ENCODE measurements at places on chromosomes 7 and 10.

DNA sequence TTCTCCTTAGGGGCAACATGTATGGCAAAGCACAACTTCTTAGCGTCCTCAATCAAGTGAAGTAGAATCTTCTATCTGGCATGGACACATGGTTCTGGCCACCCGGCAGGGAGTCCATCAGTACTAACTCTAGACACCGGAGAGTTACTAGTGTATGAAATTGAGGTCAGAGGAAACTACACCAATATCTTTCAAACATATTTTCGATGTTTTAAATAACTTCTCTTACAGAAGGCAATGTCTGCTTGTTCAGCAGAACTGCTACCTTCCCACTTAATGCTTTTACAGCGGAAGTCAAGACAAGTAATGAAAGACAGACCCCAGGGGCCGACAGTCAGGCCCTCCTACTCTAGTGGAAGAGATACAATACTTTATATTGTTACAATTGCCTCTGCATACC is 89.9 kb downstream of the RNF216 start:
- DNase-seq = no peak

DNA sequence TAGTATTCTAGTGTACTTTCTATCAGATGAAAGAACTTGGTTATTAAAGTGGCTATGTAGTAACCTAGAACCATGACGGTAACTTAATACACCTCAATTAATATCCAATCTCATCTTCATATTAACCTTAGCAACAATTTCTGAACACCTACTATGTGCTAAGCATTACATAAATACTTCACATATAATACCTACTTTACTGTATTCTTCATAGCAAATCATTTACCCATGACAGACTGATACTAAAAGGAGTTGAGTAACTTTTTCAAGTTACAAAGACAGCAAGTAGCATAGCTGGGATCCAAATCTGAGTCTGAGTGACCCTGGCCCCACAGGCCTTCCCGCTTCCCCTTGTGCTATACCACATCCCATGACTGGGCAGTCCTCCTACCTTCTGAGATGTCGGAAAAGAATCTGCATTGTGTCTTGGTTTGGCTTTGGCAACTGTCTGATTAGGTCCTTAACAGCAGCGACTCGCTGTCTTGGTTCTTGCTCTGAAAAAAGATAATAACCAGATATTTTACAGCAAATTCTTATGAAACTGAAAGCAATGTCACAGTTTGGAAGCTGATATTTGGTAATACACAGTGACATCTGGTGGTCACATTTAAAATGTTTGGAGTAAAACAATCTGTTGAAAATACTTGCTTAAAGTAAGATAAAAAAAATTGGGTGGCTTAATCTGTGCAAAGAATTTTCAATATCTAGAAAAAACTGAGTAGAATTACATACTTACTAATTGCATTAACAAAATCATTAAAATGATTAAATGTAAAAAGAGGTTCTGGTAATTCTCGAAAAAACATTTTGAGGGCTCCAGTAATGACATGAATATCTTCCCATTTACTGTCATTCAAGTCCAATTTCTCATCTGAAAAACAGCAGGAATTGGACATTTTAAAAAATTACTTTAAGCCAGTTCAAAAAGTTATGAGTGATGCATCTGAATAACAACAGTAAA is 120.1 kb downstream of the ARHGAP12 start:
- no peak for DNase-seq

- no peak for DNase-seq
Observed at GRCh38 chr7:103073989-103074518, 542 bp downstream of the FBXL13 start.

DNA sequence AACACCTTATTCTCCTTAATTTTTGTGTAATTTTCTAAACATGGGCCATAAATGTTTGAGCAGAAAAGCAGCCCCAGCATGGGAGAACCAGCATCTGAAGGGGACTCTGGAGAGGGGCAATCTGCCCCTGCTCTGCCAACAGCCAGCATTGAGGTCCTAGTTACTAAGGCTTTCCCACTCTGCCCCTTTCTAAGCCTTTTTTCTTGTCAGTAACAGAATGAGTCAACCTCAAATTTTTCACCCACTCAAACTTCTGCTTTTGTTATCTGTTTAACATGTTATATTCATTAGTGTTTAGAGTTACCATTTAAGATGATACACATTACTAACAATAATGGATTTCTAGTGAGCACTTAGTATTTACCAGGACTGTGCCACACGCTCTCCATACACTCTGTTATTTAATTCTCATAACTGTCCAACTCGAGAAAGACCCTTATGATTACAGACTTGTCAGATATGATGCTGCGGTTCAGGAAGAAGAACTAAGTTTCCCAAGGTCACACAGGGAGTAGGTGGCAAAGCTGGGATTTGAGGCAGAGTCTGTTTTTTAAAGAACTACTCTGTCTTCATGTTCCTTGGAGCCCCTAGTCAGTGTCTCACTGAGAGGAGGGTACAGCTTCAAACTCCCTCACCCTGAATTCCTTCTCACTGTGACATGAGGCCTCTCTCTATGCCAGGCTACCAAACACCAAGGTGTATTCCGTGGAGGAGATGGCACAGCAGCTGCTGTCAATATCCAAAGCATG is 19.9 kb upstream of the GPAM start:
- DNase-seq = no peak

DNA sequence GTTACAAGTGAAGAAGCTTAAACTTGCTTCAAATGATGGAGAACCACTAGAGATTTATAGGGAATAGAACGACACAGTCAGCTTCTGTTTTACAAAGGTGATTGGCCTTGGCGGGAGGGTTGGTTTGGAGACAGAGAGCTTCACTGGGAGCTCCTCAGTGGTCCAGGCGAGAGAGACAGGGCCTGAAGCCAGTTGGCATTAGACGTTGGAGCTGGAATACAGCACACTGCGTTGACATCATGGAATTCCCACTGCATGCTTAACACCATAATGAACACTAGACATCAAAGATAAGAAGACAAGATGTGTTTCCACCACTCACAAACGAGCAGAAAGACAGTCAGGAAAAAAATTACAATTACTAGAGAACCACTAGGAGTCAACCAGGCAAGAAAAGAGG is 67.8 kb downstream of the TBXAS1 start:
- DNase-seq = no peak

DNA sequence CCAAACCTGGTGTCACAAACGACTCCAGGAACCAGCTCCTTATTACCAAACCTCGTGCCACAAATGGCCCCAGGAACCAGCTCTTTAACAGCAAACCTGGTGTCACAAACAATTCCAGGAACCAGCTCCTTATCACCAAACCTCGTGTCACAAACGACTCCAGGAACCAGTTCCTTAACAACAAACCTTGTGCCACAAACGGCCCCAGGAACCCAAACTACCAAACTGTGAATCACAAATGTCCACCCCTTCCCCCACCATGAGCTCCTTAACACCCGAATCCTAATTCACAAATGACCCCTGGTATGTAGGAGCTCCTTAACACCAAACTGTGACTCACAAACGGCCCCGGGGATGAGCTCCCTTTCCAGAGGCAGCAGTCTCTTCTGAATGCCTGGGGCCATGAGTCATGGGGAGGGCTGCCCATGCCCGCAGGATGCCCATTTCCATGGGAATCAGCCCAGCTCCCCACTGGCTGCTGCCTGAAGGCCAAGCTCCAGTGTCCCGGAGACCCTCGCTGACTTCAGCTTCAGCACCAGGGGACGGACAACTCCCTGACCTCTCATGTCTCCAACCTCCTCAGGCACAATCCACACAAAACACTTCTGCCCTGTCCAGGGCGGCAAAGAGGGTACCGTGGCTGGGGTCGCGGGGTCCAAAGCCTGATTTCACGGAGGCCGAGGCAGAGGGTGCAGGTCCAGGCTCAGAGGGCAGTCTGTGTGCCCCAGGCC is 213.1 kb downstream of the ELFN1 start:
- no peak for DNase-seq

- no peak for DNase-seq
Observed at GRCh38 chr10:5565205-5565545, 40.4 kb downstream of the CALML3 start.

- DNase-seq = no peak
Observed at GRCh38 chr7:15131661-15132060, 229.1 kb upstream of the DGKB start.

Measured in activated CD8-positive, alpha-beta memory T cell treated with anti-CD3 and anti-CD28 coated beads for 48 hours (primary cell).